T-helper 22 cell (primary cell): ENCODE measurements at places on chromosomes 7 and 10.

GRCh38 chr7:31695859-31696614, 9.0 kb downstream of the PPP1R17 start:
- DNase-seq = no peak

DNA sequence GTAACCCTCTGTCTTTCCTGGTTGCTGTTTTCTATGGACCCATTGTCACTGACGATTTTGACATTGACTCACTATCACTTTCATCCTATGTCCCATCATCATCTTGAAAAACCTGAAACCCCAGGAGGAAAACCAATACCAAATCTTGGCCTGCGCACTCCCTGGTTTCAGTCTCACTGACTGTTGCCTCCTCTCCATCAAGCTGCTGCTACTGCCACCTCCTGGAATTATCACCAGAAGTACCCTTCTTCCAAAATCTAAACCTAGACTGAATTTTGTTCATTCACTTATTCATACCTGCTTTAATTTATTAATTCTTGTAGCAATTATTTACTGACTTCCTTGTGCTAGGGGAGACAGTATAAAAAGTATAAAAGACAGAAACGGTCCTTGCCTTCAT, 44.5 kb upstream of the ACBD5 start:
- DNase-seq = peak; percentile 1

- peak; percentile 23 for DNase-seq
These were observed 87.8 kb downstream of the ABCC2 start for GRCh38 chr10:99870123-99870730.

DNA sequence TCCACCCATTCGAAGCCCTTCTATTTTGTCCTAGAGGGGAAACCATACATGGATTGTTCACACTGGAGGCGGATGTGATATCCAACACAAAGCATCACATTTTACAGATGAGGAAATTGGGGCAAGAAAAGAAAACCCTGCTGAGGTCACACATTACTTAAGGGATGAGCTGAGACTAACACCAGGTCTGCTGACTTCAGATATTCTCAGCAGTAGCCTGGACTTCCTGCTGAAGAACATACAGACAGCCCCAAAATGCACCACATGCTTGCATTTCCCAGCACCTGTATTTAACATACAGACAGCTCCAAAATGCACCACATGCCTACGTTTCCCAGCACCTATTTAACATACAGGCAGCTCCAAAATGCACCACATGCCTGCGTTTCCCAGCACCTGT, 11.2 kb downstream of the GIMAP5 start:
- no peak for DNase-seq

- no peak for DNase-seq
These were observed 343.0 kb downstream of the CRPPA start for GRCh38 chr7:16078076-16078952.

GRCh38 chr10:132142396-132143161, 44.2 kb upstream of the DPYSL4 start:
- peak; percentile 18 for DNase-seq

GRCh38 chr10:96642973-96643372, 56.2 kb upstream of the TM9SF3 start:
- no peak for DNase-seq

GRCh38 chr7:104045183-104045582, 55.7 kb upstream of the RELN start:
- DNase-seq = no peak

GRCh38 chr7:128219636-128220035, 21.4 kb upstream of the LEP start:
- no peak for DNase-seq

DNA sequence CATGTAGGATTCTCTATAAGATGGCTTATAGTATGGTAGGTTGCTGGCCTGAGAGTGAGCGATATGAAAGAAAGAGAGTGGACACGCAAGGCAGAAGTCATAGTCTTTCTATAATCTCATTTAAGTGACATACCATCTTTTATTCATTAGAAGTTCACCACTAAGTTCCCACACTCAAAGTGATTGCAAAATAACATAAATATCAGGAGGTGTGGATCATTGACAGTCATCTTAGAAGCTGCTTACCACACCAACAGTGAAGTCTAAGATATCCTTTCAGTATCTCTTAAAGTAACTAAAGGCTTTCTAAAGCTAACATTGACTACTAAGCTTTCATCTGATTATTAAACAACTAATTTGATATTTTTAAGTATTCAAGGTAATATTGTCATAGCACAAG, 36.9 kb upstream of the GNAI1 start:
- no peak for DNase-seq

GRCh38 chr10:17009212-17009700, 120.4 kb downstream of the CUBN start:
- no peak for DNase-seq

DNA sequence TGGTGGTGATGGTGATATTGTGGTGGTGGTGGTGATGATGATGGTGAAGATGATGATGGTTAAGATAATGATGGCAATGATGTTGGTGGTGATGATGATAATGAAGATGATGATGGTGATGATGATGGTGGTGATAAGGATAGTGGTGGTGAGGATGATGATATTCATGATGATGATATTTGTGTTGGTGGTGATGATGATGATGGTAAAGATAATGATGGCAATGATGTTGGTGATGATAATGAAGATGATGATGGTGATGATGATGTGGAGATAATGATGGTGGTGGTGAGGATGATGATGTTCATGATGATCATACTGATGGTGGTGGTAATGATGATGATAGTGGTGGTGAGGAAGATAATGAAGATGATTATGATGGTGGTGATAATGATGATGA, 30.7 kb upstream of the SDK1 start:
- DNase-seq = no peak

GRCh38 chr7:132604121-132604520, 27.9 kb upstream of the PLXNA4 start:
- DNase-seq = no peak

GRCh38 chr7:140650367-140650766, 9.8 kb upstream of the DENND2A start:
- DNase-seq = no peak

DNA sequence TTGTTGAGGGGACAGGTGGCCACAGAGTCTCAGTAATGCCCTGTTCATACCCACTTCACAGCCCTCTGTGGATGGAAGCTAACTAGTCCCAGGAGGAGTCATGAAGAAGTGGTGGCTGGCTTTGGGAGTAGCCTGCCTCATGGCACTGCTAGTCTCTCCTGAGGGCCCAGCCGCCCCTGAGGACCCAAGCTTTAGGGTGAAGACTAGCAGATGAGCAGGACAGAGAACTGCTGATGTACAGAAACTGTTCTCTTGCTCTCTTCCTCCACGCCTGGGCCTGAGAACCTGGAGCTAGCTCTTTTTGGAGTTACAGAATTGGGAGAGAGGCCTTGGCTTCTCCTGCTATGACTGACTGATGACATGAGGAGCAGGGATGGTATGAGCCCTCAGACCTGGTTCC, 99.2 kb downstream of the RAMP3 start:
- DNase-seq = no peak

GRCh38 chr7:41955893-41956675, 253.2 kb upstream of the INHBA start:
- no peak for DNase-seq

DNA sequence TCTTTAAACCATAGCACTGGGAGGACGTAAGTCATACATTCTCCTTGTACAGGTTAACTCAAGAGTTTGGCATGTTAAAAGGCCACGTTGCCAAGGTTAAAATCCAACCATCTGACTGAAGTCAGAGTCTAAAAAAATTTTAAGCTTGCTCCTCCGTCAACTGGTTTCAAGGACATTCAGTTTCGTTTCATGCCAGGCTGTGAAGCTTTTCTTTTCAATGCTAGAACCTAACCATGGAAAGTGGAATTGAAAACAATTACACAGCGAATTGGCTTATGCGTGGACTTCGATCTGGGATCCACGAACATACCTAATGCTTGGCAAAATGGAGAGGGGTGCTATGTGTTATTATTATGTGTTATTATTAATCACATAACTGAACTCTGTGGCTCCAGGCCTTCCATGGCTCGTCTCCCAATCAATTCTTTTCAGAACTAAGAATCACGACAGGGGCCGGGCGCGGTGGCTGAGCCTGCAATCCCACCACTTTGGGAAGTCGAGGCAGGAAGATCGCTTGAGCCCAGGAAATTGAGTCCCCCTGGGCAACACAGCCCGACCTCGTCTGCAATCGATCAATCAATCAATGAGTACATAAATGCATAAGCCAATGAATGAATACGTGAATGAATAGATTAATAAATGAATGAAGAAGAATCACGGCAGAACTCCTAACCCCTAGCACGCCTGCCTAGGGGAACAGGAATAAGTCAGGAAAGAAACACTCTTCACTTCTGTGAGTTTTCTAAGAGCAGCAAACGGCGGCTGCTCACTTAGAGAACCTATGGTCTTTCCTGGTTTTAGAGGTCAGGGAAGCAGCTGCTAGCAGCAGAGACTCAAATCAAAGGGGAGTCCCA, 733 bp upstream of the ARL5B start:
- DNase-seq = no peak

DNA sequence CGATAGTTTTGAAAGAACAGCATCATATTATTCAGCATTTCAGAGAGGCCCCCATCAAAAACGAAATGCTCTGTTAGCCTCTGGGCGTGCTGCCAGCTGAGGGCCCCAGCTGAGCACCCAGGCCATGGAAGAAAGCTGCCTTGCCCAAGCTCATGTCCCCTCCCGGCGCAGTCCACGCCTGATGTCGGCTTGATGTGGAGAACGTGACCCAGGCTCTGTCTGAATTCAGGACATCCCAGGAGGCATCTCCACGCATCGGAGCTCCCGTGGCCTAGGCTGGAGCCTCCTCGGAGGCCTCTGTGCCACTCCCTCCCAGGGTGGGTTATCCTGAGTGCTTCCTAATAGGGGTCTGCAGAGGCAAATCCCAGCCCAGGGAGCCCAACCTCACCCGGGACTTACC, 218.3 kb upstream of the AKR1E2 start:
- DNase-seq = no peak

DNA sequence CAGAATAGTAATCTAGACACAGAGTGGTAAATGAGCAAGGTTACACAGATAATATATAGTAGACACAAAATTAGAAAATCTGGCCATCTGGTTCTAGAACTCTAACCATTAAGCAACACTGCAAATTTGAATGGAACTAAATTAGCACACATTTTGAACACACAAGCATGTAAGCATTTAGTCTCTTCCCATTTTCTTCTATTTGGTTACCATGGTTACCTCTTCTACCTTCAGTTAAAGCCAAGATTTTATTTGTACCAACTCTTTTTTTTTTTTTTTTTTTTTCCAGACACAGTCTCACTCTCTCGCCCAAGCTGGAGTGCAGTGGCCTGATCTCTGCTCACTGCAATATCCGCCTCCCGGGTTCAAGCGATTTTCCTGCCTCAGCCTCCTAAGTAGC, 790.5 kb downstream of the MAGI2 start:
- DNase-seq = no peak

- DNase-seq = no peak
These were observed 75.2 kb upstream of the PRR15 start for GRCh38 chr7:29488203-29488970.
